HAP-1 (cell line): ENCODE measurements at places on chromosomes 6 and 20.

DNA sequence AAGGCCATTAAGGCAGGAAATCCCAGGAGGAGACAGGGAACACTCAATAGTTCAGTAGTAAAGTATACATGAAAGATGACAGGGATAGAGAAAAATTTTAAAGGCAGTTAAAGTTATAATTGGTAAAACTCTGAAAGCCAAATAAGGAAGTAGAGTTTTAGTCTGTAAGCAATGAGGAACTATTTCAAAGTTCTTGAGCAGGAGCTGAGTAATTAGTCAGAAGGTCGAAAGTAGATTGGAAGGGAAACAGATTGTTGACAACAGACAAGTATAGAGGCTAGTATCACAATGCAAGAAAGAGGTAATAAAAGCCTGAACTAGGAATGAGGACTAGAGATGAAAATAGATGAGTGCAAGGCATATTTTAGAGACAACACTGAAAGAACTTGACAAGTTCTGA is 150.3 kb downstream of the CDK19 start:
- no peak for DNase-seq

DNA sequence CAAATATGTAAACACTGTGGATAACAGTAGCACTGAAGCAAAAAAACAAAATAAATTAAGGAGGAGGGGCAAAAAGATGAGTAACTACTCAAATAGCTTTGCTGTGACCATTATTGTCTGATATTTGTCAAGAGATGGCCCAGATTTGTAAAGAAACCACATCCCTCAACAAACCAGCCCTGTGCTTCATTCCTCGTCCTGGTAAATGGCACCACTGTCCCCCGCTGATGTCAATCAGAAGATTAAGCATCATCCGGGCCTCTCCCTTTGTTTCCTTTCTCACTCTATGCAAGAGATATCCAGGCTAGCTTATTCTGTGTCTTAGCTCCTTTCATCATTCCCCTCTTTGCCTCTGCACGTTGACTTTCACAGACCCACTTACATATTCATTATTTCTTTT is 259.0 kb downstream of the SYNE1 start:
- no peak for DNase-seq

DNA sequence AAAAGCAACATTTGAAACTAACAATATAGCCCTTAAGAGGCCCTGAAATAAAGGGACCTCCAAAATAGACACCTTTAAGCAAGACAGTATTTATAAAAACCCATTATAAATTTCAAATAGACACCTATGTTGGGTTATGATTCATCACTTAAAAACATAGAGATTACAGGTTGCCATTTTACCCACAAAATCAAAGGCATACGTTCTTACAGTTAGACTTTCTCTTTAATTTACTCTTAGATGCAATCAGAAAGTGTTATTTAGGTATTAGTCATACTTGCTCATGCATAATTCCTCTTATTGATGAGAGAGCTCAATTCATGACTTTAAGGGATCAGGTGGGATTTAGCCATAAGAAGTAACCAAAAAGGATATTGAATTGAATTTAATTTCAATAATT is 51.5 kb upstream of the TMEM200A start:
- no peak for DNase-seq

GRCh38 chr6:89978749-89979145 is 84.5 kb downstream of the GJA10 start:
- peak; percentile 58 for DNase-seq
